AG10803 (cell line): ENCODE measurements at places on chromosomes 3 and 15.

GRCh38 chr3:30263238-30263924, 343.0 kb upstream of the TGFBR2 start:
- DNase-seq = no peak

DNA sequence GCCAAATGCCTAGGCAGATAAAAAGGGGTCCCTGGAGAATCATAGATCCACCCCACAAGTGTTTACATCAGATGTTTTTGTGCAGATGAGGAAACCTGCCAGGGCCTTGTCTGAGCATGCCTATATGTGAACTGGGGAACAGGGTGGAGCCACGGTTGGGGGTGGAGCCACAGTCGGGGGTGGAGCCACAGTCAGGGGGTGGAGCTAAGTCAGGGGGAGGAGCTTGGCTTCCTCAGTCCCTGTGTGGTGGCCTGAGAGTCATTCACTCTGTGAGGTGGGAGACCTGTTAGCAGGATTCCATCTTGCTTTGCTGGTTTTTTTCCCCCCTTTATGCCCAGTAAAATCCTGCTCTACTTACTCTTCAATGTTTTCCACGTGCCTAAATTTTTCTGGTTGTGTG, 57.8 kb upstream of the TGFBR2 start:
- DNase-seq = no peak

- DNase-seq = no peak
Measured at GRCh38 chr3:101821503-101821902, 27.8 kb upstream of the NFKBIZ start.

DNA sequence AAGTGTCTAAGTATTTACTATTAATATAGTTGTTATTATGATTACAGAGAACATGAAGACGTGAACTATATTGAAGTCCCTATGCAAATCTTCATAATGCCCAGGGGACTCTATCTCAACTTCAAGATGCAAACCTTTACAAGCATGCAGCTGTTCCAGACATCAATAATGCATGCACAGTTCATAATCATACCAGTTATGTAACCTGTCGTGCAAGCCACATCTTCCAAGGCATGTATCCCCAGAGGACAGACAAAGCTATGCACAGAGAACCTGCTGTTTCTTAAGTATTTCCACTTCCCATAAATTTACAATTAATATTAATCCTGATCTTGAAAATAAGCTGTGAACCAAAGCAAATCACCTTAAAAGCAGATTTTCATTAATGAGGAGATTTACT, 534.1 kb downstream of the TUSC7 start:
- DNase-seq = no peak

GRCh38 chr3:64518496-64518895, 169.3 kb downstream of the ADAMTS9 start:
- DNase-seq = no peak

DNA sequence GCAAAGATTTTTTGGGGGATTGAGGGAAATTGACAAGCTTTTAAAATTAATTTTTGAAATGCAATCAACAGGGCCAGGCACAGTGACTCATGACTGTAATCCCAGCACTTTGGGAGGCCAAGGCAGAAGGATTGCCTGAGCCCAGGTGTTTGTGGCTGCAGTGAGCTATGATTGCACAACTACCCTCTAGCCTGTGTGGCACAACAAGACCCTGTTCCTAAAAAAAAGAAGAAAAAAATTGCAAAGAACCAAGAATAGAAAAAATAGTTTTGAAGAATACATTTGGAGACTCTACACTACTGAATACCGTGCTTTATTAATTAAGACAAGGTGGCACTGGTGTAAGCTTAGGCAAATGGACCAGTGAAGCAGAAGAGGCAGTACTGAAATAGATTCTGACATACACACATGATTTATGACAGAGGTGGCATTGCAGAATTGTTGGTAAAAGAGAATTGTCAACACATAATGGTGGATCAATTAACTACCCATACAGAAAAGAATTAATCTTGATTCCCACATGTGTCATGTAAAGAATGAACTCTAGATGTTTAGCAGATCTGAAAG, 443.3 kb upstream of the ATP11B start:
- DNase-seq = no peak

DNA sequence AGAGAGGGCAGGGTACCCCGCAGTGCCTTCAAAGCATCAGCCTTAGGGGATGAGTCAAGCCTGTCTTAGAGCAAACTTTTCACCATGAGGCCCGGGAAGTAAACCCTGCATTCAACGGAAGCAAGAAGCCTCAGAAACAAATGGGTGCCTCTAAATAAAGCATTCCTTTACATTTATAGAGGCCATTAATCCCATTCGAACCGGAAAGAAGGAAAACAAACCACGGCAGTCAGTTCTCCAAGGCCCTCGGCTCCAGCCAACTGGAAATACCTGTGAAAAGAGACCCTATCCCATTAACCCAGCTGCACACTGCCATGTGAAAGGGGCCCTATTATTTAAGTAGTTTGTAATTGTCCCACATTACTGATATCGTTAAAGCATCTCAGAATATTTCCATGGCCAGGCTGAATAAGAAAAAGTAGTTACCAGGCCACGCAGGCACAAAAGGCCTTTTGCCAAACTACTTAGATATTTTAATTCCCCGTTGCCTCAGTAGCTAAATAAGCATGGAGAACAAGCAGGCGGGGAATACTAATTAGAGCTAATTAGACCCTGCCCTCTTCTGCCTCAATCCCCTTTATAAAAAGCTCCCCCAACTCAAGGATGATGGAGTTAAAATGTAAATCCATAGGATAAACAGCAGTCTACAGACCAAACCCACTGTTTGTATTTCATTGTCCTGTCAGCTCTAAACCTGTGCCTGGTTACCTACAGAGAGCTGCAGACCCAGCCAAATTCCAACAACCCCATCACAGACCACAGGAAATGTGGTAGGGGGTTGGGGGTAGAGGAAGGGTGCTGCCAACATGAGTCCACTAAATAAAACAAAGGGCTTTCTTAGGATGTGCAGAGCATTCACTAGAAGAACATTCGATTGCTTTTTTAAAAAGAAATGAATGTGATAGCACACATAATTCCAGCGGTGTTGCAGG, 4.1 kb downstream of the ITGB5 start:
- DNase-seq = no peak

DNA sequence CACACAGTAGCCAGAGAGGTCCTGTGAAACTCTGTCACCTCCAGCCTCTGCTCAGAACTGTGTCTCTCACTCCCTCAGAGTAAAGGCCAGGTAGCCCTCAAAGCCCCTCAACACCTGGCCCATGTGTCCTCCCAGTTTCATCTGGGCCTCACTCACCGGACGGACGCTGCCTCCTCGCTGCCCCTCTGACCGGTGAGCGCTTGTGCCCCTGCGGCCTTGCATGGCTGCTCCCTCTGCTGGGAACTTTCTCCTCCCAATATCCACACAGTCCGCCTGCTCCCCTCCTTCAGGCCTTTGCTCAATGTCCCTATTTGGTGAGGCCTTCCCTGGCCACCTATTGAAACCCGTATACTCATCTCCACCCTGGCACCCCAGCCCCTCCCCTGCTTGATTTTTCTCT, 36.8 kb upstream of the TRH start:
- no peak for DNase-seq

DNA sequence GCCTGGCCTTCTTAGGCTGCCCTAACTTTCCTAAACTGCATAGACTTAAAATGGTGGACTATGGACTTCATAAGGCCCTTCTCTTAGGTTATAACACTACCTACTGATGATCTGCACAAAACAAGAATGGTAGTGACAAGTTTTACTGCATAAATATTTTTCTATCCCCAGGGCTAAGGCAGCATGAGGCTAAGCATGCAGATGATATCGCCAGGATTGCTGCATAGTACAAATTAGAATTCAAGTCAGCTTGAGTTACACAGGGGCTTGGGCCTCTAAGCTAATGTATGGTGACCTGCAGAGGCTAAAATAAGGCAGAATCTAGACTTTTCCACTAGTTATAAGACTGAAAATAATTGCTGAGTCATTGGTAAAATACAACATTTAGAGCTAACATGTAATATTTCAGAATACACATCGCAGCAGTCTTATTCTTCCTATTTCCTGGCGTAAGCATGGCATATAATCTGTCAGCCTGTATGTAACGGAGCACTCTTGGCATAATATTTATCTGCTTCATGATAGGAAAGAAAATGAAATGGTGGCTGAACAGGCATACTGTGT, 15.3 kb upstream of the RBMS3 start:
- no peak for DNase-seq

DNA sequence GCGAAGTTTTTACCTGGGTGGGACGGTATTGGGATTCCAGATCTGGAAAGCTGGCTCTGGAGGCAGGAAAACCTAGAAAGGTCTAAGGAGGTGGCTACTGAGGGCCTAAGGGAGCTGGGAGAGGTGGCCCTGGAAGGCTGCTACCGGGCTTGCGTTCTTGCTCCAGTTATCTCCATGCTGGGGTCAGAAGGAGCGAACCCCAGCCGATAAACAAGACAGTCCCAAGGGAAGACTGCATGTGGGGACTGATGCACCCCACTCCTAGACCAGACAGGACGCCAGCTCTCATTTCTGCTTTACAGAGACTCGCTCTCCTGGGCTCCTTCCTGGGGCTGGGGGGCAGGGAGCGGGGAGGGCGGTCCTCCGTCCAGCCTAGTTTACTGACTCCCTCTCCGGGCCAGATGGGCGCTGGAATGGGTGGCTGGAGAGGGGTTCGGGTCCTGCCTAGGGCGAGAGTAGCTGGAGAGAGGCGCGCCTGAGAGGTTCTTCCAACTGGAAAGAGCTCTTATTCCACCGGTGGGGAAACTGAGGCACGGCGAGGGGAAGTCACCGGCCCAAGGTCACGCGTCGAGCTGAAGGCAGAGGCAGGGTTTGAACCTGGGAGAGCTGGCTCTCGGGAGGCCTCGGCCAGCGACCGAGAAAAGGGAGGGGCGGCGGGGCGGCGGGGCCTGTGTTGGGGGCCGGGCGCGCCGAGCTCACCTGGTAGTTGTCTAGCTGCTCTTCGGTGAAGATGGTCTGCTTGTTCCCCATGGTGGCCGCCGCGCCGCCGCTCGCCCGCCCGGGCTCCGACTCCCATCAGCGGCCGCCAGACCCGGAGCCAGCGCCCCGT, 565 bp downstream of the CIB2 start:
- no peak for DNase-seq

DNA sequence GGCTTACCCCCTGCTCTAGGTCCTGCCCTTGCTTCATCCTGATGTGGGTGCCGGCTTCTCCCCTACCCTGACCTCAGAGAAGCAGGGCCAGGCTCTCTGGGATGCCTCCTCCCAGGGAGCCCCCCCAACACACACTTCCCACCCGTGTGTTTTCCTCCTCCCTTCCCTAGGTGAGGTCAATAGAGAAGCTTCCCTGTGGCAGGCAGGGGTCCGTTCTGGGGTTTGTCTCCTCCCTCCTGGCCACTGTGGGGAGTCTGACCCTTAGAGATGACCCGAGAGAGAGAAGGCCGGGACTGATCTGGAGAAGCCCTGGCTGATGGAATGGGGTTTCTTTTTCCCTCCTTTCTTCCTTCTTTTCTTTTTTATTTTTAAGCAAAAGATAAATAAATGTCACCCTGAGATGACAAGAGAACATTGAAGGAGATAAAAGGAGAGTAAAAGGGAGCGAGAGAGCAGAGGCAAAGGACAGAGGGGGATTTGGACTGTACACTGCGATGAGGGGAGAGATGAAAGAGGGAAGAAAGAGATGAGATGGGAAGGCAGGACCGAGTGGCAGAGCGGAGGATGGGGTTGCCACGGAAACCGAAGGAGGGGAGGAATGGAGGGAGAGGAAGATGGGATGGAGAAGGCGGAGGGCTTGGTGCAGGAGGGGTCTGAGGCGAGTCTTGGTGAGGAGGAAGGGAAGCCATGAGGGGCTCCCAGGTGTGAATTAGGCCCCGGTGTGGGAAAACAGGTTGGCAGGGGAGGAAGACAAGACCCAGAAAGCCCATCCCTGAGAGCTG, 48.4 kb downstream of the IDH2 start:
- no peak for DNase-seq

- no peak for DNase-seq
Measured at GRCh38 chr15:90623854-90624253, 93.3 kb upstream of the BLM start.

DNA sequence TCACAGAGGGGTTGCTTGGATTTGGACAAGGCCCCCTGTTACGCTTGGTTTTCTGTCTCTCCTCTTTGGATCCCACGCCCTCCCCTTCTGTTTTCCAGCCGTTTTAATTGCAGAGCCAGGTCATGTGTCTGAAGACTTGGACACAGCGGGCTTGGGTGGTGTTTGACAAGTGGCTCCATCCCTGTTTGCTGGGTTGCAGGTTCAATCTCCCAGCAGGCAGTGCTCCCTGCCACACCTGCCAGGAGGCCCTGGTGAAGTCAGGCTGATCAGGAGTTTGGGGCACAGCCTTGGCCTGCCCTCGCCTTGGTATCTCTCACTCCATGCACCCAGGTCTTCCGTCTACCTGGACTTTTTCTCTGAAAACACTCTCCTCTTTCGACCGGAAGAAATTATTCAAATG, 59.0 kb downstream of the PLXNA1 start:
- DNase-seq = no peak

- no peak for DNase-seq
Measured at GRCh38 chr3:13223574-13224237, 150.5 kb upstream of the IQSEC1 start.

DNA sequence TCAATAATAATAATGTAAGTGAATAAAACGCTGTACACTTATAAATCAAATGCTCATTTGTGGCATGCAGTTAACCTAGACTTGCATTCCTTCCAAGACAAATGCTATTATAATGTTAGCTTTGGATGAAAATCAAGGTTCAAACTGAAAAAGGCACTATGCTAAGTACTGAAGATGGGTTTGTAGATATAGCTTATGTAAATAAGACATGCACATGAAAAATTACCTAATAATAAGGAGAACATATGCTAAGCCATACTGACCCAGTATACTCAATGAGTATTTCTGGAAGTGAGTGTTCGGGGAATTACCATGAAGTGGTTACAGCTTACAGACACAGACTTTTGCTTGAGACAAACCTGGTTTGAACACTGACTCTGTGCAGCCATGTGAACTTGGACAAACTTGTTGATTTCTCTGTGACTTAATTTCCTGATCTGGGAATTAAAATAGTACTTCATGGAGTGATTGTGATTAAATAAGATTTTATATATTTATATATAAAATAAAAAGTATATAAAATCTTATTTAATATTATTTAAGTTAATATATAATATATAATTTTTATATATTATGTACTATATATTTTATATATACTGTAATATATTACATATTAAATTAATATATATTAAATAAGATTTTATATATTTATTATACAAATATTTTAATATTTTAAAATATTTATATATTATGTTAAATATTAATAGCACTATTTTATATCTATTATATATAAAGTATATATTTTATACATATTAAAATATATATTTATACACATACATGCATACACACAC, 159.2 kb downstream of the ZPLD1 start:
- DNase-seq = no peak

- DNase-seq = no peak
Measured at GRCh38 chr3:117074826-117075225, 365.2 kb downstream of the TUSC7 start.

GRCh38 chr15:84818261-84819131, 1.3 kb downstream of the ALPK3 start:
- DNase-seq = no peak

DNA sequence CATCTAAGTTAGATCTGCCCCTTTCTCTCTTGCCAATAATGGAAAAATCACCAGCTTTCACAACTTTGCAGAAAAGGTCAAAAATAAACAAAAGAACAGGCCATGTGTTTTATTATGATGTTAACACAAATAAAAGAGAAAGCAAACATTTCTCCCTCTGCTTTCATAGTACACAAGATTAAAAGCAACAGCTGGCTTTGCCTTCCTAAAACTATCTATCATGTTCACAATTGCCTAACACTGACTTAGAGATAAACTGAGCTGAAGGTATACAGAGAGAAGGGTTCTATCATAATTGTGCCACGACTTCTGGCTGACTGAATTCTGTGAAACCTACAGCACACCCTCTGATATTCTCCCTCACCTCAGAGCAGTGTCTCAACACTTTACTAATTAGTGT, 29.4 kb downstream of the AADAC start:
- no peak for DNase-seq

GRCh38 chr3:18246336-18247060, 178.6 kb downstream of the SATB1 start:
- DNase-seq = peak; percentile 42
